ENCODE measurements at places on chromosomes 1 and 21.
A peak's percentile ranks its signal among the peaks of the same experiment; 100 is the strongest.

DNA sequence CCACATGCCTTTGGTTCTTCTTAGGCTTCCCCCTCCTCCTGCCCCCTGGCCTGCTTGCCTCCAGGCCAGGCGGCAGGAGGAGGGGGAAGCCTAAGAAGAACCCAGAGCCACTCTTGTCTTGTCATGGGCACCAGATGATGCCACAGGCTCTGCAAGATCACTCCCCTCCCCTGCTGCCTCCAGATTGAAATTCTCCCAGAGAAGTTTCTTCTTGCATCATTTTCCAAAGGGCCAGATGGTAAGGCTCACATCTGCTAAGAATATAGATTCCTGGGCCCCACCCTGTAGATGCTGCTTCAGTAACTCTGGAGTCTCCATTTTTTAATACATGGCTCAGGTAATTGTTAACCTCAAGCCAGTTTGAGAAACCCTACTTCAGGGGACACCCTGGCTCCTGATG is 60.8 kb downstream of the FAM163A start:
- DNase-seq: no peak

- no peak for DNase-seq
These were observed 146.2 kb downstream of the PLPP3 start for GRCh38 chr1:56433056-56433577.

DNA sequence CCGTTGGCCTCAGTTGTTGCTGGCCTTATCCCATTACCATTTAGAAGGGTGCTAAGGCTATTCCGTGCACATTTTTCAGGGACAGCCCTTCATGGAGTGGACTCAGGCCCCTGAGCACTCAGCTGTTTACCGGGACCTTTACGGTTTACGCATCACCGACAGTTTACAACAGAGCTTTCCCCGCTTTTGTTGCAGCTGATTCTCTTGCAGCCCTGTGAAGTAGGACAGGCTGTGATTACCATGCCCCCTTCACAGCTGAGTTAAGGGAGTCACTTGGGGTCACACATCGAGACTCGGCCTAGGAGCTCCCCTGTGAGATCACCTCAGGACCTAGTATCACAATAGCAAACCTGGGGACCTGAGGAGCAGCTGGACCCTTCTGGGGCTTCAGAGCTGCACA is 41.9 kb downstream of the PTPRF start:
- DNase-seq: no peak

DNA sequence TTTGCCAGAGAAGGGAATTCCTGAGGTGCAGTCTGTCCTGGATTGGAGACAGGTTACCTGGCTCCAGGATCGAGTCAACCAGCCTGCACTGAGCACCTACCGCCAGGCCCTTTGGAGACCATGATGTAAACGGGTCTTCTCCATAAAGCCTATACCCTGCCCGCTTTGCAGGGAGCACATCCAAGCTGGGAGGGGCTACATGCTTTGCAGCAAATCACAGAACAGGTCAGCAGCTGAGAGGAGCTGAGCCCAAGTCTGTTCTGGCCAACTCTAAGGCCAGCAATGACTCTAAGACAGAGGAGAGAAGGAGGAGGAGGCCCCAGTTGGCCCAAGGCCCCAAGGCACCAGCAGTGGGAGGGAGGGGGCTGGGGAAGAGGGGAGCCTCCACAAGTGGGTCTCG is 15.5 kb upstream of the RSPO1 start:
- no peak for DNase-seq

DNA sequence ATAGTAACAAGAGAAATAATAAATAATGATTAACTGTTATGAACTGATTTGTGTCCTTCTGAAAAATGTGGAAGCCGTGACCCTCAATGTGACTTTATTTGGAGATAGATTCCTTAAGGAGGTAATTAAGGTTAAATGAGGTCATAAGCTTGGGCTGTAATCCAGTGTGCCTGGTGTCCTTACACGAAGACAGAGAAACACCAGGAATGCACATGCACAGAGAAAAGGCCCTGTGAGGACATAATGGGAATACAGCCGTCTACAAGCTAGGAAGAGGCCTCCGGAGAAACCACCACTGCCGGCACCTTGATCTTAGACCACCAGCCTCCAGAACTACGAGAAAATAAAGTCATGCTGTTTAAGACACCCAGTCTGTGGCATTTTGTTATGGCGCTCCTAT is 215.9 kb downstream of the NEGR1 start:
- no peak for DNase-seq

DNA sequence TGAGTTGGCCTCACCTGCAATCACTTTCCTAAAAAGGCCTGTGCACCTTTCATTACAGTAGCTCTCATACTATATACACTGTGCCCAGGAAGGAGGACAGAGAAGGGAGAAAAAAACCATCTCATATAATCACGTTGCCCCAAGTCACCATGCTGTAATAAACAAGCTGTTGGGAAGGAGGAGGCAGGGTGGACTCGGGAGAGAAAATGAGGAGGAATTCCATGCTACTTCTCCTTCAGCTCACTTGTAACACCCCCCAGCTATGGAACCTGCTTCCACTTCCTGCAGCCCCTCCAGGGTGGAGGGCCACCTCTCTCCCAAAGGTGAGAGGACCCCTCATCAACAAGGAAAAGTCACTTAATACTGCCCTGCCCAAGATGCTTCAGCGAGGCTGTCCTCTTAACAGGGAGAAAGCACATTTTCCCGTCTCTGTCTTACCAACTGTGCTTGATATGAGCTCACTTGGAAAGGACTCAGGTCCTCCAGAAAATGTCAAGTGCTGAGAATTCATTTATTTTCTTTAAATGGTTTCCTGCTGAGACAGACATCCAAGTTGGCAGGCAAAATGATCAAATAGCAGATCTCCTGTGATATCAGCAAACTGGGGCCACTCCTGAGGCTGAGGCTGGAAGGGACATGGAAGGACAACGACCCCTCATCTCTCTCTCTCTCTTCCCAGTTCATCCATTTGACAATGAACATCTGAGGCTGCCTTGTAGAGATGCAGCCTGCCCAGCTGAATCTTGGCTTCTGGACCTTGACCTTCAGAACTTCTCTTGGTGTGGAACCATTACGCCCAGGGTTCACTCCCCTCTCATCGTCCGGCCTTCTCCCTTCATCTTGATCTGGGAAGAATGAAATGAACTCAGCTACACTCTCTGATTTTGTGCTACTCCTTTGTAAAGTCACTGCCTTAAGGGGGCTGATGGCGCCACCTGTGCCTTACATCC is 54.0 kb downstream of the CAPN9 start:
- DNase-seq: no peak

DNA sequence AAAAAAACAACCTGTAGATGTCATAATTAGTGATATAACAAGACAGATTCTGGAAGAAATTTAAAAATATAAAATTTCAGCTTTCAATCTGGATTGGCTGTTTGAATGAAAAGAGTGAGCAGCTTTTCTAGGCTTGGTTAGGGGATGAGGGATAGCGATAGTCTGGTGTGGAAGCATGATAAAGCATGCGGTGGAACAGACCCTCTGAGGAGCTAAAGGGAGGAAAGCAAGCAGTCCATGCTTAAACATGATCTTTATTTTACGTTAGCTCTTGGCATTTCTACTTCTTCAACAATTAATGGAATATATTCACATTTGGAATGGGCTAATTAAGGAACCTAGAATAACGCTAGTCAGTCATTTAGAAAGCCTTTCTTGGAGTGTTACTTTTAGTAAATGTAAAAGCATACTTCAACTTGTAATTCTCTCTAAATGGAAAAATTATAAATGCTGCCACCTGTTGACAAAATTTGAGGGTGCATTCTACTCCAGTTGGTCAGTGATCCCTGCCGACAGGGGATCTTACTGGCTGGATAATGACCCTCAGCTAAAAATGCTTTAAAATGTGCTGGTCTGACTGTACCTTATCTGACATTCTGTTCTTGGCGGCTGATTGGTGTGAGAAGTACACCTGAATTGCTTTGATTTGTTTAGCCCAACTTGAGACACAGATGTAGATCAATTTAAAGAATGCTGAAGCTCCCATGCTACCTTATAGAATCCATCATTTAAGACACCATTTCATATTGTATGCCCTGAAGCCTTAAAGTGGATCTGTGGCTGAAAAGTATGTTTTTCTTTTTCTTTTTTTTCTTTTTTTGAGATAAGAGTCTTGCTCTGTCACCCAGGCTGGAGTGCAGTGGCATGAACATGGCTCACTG is 61.2 kb downstream of the AK4 start:
- no peak for DNase-seq

- no peak for DNase-seq
These were observed 259.3 kb downstream of the SRGAP2C start for GRCh38 chr1:121444096-121444495.

DNA sequence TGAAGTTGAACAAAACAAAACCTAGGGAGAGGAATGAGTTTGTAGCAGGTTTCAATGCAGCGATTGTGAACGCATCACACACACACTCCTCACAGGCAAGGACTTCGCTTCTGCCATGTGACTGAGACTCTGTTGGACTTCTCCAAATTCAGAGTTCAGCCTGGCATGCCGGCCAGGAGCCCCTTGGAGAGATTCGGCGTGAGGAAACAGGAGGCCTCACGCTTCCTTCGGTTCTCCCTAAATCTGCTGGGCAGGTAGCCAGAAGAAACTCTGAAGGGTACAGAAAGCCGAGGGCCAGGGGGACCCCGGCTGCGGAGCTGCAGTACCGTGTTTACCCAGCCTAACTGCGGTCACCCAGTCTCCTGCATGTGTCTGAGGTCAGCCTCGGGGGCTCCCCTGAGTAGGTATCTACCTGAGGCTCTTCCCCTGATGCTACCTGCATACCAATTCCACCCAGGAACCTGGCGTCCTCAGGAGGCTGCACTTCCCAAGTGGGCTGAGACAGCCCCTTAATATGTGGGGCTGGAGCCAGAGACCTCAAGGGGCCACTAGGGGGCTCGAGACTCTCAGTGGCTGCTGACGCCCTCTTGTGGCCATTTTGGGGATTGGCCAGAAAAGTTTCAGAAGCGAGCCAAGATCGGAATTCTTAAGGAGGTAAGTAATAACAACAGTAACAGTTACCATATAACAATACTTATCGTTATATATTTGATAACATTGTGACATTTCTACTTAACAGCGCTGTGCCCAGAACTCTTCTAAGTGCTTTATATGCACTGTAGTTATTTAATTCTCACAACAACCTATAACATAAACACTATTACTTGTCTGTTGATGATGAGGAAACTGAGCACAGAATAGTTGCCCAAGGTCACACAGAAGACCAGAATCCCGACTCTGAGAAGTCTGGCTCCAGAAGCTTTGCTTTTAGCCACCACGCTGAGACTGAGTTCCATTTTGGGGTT is 2.7 kb upstream of the ANXA9 start:
- peak; percentile 77 for DNase-seq

- no peak for DNase-seq
These were observed 168.2 kb upstream of the C1orf105 start for GRCh38 chr1:172252321-172252720.

DNA sequence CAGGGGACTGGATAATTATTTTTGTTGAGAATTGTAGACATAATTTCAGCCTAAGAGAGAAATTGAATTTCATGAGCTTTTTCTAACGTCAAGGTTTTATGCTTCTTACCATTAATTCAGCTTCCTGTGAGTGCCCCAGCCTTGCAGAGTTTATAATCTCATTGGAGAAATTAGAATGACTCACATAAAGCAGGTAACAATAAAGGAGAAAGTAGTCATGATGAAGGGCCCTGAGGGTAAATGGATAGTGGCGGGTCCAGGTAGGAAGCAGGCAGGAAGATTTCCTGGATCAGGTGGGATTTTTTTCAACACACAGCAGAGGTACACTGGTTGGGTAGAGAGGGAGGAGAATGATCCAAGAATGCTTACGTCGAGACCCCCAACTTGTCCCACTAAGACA is 311.4 kb downstream of the BARHL2 start:
- DNase-seq: no peak

DNA sequence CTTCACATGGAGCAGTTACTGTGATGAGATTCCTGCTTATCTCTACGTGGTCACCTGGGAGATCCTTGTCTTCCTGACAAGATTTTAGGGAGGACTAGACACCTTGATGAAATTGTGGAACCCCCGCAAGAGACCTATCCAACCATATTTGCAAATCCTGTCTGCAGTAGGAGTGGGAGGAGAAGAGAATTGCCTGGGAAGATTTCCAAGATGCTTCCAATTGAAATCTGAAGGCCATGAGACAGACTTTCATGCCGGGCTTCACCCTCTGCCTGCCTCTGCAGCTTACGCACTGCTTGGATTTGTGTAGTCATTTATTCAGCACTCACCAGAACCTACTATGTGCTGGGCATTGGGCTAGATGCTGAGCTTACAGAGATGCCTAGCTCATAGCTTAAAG is 106.6 kb downstream of the OMA1 start:
- DNase-seq: no peak

DNA sequence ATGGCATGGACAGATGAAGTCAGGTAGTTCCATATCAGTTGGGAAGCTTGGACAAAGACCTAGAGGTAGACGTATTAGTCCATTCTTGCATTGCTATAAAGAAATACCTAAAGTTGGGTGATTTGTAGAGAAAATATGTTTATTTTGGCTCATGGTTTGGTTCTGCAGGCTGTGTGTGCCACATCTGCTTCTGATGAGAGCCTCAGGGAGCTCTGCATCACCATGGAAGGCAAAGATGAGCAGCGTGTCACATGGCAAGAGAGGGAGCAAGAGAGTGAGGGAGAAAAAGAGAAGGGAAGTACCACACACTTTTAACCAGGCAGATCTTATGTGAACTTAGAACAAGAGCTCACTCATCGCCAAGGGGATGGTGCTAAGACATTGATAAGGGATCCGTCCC is 9.0 kb downstream of the TSACC start:
- no peak for DNase-seq

- DNase-seq: peak; percentile 59
These were observed 220.5 kb downstream of the TRABD2B start for GRCh38 chr1:47776667-47777131.
